ENCODE measurements at places on chromosomes 2 and 18. TPM values are rescaled to one million over a fixed set of nuclear protein-coding genes. Genes with fewer than 3 reads are reported as not detected.

Gene ANKRD30B
- not detected for total RNA-seq

Gene EFHD1
- 1.1 TPM for total RNA-seq

Gene GDF7
- total RNA-seq: 1.3 TPM

Gene GPR39
- total RNA-seq: 7.5 TPM

Gene ZNF407
- total RNA-seq: 12.9 TPM

Gene ABCB11
- not detected for total RNA-seq

Gene AGFG1
- 43.7 TPM for total RNA-seq

Gene NRP2
- 9.0 TPM for total RNA-seq

Gene ITGB6
- 0.06 TPM for total RNA-seq

Gene TTR
- not detected for total RNA-seq

Gene FRZB
- total RNA-seq: 0.66 TPM

Gene NR4A2
- total RNA-seq: 9.4 TPM

Gene CCDC121
- 1.8 TPM for total RNA-seq

Gene MYO5B
- 0.06 TPM for total RNA-seq

Gene TSPYL6
- total RNA-seq: not detected

Measured in aortic smooth muscle cell (primary cell).